Stimulated activated CD8-positive, alpha-beta memory T cell treated with anti-CD3 and anti-CD28 coated beads, Interleukin-15, amount 100 ng/mL, for 24 hours (primary cell): ENCODE measurements at places on chromosomes 2 and 18.

DNA sequence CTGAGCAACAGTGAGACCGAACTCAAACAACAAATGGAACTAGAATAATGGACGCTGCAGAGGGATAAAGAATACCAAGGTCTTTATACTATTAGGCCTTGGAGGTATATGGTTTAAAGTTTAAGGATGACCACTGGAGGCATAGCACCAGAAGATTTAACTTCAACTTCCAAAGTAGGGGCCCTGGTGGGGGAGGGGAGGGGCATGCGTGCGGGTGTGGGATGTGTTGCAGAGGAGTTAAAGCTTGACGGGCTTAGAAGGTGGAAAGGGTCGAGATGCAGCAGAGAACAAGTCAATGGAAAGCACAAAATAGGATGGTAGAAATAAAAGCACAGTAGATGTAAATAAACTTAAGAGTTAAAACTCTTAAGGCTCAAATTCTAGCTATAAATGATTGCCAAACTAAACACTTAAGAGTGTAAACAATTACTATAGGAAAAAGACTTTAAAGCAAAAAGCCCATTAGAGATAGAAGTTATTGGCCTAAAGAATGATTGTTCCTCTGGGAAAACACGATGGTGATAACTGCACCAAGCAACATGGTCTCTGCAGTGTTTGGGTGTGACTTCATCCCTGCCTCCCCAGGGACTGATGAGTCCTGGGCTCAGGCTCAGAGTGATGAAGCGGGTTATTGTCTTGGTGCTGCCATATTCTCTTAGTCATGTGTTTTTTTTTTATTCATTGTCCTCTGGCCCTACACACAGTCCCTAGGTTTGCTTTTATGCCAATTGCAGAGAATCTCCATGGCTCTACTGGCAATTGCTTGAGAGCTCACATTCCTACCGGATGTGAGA, 13.0 kb downstream of the RRM2 start:
- DNase-seq, result no peak

- no peak for DNase-seq
These were observed 27.6 kb upstream of the MYO1B start for GRCh38 chr2:191217580-191217979.

- no peak for DNase-seq
These were observed 442.3 kb upstream of the HNMT start for GRCh38 chr2:137521653-137522619.

GRCh38 chr2:73762571-73762970, 17.3 kb downstream of the DUSP11 start:
- no peak for DNase-seq

DNA sequence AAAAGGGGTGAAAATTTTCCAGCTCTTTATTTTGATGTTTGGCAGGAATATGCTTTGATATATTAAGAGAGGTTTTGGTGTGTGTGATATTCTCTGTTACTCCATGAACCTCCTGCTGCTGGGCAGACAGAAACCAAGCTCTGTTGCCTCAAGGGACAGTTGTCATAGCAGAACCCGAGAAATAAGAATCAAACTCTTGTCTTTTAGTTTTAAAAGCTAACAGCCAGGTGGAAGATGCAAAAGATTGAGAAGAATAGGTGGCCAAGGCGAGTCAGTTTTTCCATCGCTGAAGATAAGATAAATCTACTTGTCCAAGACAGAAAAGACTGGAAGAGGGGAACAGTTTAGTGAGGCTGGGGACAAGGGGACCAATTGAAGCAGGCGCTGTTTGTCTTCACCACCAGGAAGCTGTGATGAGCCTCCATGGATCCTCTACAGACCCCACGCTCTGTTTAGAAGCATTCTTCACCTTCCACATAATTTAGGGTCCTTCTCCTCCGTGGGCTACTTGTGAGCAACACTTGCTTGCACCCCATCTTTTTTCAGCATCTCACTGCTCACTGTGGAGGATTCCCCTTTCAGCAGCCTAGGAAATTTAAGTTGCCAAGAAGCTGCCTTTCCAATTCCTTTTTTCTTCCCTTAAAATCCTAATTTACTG, 23.9 kb downstream of the PMAIP1 start:
- no peak for DNase-seq

DNA sequence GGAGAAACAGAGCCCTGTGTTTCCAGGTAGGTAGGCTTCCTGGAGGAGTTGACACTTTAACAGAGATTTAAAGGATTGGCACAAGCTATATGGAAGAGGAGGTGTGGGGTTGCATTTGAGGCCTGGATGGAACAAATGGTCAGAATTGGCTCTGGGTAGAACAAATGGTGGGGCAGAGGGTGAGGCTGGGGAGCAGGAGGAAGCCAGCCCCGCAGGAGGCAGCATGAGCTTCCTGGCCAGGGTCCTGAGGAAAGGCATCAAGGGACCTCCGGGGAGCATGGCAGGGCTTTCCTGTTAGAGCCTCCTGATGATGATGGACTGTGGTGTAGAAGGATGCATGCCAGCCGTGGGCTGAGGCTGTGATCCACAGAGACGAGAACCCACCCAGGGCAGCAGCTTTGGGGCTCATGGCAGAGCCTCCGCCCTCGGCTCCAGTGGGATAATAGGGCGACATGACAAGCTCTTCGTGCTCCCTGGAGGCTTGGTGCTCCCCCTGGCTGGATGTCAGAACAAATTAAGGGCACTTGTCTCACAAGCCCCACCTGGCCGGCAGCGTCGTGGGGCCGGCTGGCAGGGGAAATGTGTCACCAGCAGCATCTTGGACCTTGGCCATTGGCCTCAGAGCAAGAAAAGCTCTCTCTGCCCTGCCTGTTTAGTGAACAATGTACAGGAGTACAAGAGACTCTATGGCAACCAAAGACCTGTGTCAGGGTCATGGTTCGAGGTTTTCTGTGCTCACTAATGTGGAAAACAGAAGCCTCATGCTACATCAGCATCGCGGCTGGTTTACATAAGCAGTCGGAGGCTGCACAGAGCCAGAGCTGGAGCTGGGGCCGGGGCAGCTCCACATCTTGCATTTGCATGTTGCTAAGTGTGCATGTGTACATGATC, 153.5 kb downstream of the MYCN start:
- no peak for DNase-seq

DNA sequence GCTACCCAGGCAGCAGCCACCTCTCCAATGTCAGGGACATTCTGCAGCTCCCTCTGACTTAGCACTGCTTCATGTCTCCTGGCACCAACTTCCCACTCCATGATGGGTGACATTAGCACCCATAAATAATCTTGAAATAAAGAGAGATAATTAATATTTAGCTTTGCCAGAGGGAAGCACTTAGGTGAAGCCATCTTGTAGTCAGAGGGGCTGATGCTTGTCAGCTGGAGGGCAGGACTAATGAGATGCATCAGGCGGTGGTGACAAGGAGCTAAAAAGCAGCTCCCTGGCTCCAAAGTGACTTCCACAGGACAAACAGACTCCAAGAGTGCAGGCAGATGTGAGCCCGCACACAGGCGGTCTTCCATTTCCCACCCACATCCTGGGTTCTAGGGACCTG, 153.0 kb upstream of the ID2 start:
- no peak for DNase-seq

GRCh38 chr2:28364610-28365009, 28.0 kb upstream of the FOSL2 start:
- no peak for DNase-seq

DNA sequence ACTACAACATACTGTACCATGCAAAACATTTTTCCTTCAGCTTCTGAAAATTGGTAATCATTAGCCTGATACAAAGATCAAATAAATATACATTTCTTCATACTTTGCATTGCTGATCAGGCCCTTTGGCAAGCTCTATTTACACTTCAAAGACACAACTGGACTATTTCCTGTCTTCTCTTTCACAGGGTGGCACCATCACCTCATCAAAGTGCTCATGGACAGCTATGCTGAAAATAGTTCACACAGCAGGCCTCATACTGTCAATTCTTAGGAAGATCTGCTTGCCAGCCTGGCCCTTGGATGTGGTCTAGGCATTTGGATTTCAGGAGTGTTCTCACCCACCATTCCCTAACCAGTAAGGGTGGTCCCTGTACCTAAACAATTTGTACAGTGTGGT, 33.9 kb downstream of the FBXO15 start:
- no peak for DNase-seq

- DNase-seq, result no peak
These were observed 166.9 kb downstream of the MSH2 start for GRCh38 chr2:47569658-47570475.

DNA sequence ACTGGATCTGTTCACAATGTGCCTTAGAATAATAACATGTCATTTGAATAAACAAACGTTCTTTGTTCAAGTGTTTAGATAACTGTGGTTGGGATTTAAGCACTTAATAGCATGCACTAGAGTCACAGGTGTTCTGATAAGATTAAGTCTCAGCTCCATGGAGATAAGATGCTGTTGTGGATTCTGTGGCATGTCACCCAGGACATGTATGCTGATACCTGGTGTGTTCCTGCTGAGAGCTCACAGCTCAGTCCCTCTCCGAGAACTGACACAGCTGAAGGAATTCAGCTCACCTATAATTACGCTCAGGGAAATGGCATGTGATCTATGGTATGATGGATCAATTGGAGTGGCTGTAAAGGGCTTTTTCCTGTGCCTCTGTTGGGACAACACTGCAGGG, 75.4 kb upstream of the ST6GAL2 start:
- DNase-seq, result no peak

DNA sequence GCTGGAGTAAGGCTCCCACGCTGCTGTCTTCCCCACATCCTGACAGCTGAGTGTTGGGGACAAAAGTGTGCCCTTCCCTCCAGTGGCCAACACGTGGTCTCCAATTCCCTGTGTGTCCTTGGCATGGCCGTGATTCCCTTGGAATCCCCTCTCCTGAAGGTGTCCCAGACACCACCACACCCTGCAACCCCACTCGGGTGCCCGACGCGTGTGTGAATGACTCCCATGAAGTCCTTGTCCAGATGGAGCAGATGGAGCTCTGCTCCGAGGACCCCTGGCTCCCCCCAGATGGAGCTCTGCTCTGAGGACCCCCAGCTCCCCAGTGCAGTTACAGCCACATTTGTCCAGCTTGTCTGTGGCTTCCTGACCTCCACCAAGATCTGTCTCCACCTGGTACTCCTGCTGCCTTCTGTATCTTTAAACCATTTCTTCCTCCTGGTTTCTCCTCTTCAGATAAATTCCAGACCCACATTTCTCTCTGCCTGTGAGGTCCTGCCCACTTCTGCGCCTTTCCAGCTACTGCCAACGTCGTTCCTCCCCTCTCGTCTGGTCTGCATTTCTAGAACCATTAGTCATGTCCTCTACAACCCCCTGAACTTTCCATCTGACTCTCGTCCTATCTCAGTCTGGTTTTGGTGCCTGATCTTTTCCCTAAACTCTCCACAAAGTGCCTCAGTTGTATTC, 86.8 kb upstream of the PXDN start:
- no peak for DNase-seq

DNA sequence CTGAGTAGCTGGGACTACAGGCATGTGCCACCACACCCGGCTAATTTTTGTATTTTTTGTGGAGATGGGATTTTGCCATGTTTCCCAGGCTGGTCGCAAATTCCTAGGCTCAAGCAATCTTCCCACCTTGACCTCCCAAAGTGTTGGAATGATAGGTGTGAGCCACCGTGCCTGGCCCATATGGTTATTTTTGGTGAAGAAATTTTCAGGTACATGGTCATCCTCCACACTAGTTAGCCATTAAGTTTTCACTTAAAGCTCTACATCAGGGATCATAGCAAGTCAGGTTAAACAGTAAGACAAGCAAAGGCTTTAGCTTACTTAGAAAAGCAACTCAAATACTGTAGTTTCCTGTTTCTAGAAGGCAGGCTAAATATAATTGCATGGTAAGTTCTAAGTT, 104.3 kb upstream of the GRB14 start:
- DNase-seq, result no peak

DNA sequence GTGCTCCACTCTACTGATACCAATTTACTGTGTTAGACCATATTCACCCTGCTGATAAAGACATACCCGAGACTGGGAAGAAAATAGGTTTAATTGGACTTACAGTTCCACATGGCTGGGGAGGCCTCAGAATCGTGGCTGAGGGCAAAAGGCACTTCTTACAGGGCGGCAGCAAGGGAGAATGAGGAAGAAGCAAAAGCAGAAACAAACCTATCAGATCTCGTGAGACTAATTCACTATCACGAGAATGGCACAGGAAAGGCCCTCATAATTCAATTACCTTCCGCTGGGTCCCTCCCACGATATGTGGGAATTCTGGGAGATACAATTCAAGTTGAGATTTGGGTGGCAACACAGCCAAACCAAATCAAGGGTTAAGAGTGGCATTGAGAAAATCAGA, 65.2 kb downstream of the LDLRAD4 start:
- DNase-seq, result no peak

GRCh38 chr18:69444221-69444620, 43.5 kb downstream of the DOK6 start:
- DNase-seq, result no peak

- DNase-seq, result no peak
These were observed 59.8 kb downstream of the SLC4A3 start for GRCh38 chr2:219687272-219687671.

DNA sequence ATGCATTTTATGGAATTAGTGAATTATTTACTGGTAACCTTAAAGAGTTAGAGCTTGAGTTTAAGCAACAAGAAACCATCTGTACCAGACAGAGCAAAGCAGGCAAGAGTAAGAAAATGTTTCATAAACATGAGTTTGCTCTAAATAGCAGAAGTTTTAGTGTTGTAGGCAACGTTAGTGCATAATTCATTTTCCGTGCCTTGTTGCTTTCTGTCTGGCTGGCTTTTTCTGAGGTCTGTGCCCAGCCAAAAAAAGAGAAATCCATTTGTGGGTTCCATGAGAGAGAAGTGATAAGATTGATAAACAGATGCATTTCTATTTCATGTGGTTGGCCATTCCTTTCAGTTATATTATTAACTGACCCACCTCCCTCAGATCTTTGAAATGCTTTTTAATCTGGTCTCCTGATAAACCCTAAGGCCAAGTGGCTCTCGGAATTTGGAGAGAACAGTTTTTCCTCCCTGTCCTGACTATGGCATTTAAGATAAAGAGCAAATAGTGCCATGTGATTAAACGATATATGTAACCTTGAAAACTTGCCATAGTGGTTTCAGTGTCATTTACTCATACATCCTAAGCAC, 139.5 kb upstream of the LMAN1 start:
- no peak for DNase-seq

DNA sequence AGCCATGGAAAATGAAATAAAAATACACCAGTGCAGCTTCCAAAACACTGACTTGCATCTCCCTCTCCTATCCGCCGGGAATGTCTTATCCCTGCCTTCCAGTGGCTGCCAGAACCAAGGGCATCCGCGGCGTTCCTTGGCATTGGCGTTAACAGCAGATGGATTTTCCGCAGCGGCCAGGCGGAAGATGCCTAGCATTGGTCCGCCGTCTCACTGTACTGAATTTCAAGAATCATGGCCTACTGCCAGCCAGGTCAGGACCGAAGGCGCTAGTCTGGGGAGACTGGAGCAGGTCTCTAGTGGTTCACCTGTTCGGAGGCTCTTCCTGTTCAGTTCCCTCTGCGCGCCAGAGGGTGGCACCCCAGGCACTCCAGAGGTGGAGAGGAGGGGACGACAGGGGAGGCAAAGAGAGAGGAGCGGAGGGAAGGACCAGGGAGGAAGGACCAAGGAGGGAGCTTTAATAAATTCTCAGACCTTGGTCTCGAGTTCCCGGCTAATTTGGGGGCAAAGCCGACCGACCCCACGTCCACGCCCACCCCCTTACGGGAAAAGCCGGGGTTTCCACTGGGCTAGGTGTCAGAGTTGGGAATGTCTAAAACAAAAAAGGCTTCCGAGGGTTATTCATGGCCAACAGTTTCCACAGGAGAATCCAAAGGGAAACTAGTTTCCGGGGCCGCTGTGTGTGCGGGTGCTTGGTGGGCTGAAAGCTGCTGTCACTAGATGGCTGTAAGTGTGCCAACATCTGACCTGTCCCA, 3.7 kb upstream of the BCL2L11 start:
- DNase-seq, result no peak
